NCI-H1930 (cell line): ENCODE measurements at places on chromosomes 1 and 21.
A peak's percentile ranks its signal among the peaks of the same experiment; 100 is the strongest.

GRCh38 chr1:239293350-239294110 is 92.8 kb upstream of the CHRM3 start:
- DNase-seq, result no peak

DNA sequence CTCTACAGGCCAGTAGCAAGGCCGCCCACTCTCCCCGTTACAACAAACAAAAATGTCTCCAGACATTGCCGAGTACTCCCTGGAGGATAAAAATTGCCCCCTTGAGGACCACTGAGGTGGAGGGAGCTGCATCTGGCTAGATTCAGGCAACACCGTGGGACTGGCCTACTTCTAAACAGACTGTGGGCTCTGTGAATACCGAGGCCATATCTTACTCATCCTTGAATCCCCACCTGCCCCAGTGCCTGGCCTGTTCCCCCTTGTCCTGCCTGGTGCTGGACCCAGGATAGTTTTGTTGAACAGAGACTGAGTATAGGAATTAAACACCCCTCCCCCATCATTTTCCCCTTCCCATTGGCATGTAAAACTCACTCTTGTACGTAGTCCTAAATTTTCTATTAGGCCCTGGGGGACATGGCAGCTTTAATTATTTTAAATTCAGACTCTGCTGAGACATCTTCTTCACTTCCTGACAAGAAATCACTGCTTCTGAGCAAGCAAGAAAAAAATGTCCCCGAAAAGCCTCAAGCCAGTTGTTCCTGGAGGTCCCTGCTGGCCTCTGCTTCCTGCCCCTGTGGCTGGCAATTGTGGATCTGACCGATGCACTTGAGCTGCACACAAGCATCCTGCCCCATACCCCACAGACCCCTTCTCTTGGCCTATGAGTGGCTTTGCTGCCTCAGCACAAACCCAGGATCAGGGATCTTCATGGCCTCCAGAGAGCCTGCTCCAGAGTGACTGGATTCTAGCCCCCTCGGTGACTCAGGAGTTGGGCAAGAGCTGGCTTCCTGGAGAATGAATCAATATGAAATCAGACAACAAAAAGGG is 111.0 kb downstream of the ACTL8 start:
- DNase-seq, result no peak

DNA sequence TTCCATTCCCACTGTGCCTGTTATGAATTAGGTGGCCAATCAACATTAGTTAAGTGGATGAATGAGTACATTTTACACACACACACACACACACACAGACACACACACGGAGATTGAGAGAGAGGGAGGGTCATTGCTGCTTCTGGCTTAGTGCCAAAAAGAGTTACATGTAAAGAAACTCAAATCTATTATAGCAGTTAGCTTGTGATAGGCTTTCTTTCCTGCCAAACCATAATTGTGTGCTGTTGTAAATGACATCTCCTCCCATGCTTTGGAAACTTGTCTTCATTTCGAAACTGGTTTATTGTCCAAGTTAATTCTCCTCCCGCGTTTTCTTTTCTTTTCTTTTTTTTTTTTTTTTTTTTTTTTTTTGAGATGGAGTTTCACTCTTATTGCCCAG is 1.4 kb upstream of the MT1HL1 start:
- DNase-seq, result no peak

DNA sequence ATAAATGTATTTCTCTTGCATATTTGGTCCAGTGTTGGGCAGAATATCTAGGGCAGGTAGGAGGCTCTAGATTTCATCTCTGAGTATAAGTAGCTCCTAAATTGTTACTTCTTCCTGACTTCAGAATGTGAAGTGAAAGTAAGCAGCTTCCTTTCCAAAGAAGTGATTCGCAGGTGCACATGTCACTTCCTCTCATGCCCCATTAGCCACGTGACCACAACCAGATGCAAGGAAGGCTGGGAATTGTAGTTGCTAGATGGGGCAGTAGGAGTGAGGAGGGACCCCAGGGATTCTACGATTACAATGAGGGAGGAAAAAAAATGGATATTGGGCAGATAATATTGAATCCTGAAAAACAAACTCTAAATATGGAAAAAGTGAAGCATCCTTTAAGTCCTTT is 113.2 kb upstream of the CYYR1 start:
- no peak for DNase-seq

DNA sequence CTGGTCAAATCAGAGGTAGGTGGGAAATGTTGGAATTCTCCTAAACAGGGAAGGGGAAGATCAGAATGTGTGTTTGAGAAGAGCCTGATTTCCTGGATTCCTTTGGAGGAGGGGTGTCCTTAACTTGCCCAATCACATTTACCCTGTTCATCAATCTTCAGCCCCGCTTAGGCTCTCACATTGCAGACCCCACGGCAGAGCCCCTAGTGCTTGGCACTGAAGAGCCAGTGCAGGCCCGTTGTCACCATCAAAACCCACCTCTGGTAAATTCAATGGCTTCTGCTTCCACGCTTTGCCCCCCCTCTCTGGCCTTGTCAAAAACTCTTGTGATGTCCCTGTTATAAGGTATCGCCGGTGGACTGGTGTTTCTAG is 2.3 kb downstream of the AGPAT3 start:
- no peak for DNase-seq

DNA sequence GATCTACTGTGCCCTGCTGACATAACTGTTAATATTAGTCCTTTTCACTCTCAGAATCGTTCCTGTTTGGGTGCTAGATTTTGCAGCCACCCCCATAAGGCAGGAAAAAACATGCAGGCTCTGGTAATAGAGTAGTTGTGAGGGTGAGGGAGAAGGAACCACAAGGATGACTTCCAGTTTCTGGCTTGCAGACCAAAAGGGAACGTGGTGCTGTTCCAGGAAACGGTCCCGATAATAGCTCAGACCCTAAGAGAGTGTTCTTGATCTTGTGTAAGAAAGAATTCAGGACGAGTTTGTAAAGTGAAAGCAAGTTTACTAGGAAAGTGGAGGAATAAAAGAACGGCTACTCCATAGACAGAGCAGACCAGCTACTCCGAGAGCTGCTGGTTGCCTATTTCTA is 50.7 kb upstream of the RHOU start:
- no peak for DNase-seq

GRCh38 chr21:39675993-39676661 is 63.4 kb downstream of the B3GALT5 start:
- DNase-seq, result peak; percentile 72
